T-helper 1 cell (primary cell): ENCODE measurements at places on chromosomes 7 and 10.

DNA sequence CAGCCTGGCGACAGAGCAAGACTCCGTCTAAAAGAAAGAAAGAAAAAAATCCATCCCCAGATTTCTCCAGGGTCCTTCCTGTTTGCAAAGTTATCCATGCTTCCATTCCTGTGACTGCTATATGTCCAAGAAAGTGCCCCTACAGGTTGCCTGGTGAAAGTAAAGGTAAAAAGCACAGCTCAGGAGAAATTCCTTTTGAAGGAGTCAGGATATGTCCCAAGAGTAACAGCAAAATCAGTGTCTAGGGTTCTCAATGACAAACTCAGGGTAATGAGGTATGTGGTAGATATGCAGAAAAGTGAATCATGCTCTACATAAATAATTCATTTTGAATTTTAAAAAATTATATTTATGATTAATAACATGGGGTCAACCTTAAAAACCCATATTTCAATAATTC is 91.5 kb downstream of the CTTNBP2 start:
- no peak for DNase-seq

GRCh38 chr7:70764701-70765208 is 367.2 kb upstream of the GALNT17 start:
- no peak for DNase-seq

- DNase-seq: no peak
Observed at GRCh38 chr10:49397036-49397999, 1.4 kb upstream of the DRGX start.

GRCh38 chr7:138429577-138430250 is 30.3 kb upstream of the TRIM24 start:
- no peak for DNase-seq

GRCh38 chr7:19336836-19337383 is 191.7 kb upstream of the FERD3L start:
- DNase-seq: no peak

- DNase-seq: no peak
Observed at GRCh38 chr7:43653891-43654504, 71.1 kb downstream of the STK17A start.

DNA sequence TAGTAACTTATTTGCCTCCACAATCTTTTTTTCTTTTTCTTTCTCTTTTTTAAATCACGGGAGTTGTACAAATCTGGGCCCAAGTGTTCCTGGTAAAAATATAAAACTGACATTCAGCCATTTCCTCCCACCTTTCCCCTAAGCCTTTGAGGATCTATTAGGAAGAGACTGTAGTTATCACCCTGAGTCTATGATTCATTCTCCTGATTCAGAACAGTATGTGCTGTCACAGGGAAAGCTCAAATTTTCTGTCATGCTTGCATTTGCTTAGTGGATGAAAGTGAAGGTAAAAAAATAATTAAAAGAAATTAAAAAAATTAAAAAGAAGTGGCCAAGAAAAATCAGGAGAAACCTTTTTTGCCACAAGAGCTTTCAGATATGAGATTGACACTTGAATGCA is 71.7 kb downstream of the KIF20B start:
- no peak for DNase-seq

DNA sequence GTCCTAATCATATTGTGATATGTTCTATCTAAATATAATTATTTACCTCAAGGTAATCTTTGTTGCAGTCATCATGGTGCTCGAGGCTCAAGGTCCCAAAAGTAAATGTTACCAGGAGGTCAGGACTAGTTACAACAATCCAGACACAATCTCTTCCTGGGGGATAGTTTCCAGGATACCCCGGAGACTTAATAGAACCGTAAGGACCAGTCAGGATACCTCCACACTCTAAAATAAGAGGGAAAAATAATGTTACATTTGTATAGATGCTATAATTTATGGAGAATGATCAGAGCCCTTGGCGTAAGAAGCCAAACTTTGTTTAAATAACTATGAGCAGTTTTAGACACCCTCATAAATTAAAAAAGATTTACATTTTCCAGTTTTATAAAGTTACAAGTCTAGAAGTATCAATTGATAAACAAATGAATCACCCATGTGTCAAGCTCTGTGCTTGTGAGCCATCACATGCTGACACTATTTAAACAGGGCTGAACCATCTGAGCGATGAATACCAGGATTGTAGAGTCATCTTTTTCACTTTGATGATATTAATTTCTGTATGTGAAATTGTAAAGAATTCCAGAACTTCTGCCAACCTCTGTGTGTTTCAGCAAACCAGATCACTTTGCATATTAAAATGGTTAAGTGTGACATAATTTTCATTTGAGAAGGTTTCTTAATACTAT is 41.3 kb downstream of the CUBN start:
- DNase-seq: no peak

- no peak for DNase-seq
Observed at GRCh38 chr10:130809181-130809580, 502.3 kb downstream of the TCERG1L start.

- no peak for DNase-seq
Observed at GRCh38 chr10:83214136-83214535, 925.2 kb upstream of the GHITM start.

GRCh38 chr7:2824678-2825461 is 19.2 kb downstream of the GNA12 start:
- no peak for DNase-seq

DNA sequence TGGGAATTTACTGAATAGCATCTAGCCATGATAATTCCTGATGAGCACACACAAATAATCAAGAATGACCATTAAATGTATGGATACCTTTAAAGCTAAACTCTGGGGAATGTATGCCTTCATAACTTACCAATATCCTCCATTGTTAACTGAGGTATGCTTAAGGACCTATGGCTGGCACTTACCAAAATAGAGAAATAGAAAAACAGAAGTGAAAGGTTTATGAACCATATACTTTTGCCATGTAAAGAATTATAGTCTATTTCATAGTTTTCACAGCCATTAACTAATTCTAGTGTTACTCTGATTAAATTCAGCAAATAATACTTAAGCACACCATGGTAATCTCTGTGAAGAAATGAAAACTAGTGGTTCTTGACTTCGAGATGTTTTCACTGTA is 1360.6 kb upstream of the LRRTM3 start:
- DNase-seq: no peak

GRCh38 chr10:118542745-118543144 is 52.7 kb downstream of the PRLHR start:
- no peak for DNase-seq

- DNase-seq: no peak
Observed at GRCh38 chr10:107800061-107800460, 635.6 kb upstream of the SORCS1 start.

GRCh38 chr10:8346861-8347260 is 292.4 kb downstream of the GATA3 start:
- DNase-seq: no peak

- no peak for DNase-seq
Observed at GRCh38 chr10:75487087-75487754, 55.8 kb downstream of the LRMDA start.

DNA sequence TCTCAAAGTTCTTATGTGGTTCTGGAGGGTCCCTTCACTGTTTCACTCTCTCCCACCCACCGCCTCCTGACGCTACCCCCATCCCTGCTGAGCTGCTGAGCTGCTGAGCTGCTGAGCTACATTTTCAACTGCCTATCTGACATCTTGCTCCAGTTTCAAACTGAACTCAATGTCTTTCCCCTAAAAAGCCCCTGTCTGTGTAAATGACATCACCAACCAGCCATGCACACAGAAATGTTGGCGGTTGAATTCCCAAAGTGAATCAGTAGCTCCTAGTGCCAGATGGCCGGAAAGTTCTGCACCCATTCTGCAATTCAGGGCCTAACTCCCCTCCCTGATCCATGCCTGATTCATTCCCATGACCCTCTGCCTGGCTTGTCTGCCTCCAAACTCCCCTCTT is 71.2 kb downstream of the WNT2 start:
- no peak for DNase-seq

DNA sequence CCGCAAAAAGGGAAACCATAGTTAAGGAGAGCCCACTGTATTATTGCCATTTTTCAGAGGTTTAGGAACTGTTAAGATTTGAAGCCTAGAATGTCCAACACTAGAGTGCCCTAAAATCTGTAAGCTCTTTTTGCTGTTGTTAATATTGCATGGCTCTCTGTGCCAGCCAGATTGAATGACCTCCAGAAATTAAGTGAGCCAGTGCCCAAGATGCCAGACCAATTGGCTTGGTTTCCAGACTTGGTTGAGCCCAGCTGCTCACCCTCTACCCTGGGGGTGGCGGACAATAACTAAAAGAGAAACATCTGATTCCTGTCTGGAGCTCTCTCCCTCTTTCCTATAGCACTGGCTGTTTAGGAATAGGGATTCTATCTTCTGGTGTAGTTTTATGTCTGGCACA is 340.1 kb downstream of the PHF14 start:
- DNase-seq: no peak

DNA sequence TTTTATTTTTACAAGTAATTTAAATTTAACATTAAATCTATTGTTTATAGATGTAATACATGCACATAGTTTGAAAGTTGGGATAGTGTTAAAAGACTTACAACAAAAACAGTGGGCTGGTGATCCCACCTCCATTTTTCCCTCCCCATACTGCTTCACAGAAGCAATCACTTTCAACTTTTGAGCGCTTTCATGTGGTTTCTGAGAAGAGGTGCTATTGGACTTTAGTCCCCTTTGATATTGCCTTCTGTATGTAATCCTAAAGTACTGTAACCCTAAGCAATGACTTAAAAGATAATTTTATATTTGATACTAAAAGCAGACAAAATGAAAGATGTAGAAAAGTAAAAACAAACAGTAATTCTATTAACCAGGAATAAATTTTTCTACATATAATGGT is 88.1 kb upstream of the FAM171A1 start:
- DNase-seq: no peak

- no peak for DNase-seq
Observed at GRCh38 chr7:138015096-138015495, 13.2 kb upstream of the CREB3L2 start.

- no peak for DNase-seq
Observed at GRCh38 chr7:1281068-1281467, 48.4 kb downstream of the UNCX start.

GRCh38 chr7:6071406-6071805 is 40.2 kb downstream of the ANKRD61 start:
- no peak for DNase-seq

DNA sequence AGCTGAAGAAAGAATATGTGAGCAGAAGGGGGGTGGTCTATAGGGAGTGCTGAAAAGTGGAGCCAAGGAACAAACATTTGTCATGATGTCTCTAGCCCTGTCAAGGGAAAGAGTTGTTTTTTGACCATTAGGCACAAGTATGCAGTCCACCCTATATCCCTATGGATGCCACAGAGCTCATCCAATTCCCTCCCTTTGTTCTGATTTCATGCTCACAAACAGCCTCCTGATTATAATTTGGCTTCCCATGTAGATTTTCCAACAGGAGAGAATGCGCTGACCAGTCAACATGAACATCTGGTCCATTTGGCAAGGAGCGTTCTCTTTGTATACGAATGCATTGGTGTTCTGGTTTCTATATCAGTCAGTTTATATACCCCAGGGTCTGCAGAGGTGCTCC is 12.1 kb upstream of the CEP41 start:
- no peak for DNase-seq

GRCh38 chr7:476736-477360 is 42.8 kb downstream of the PDGFA start:
- no peak for DNase-seq

- no peak for DNase-seq
Observed at GRCh38 chr7:106844279-106844997, 20.6 kb upstream of the PIK3CG start.

GRCh38 chr7:158698657-158699195 is 5.9 kb downstream of the NCAPG2 start:
- no peak for DNase-seq

- no peak for DNase-seq
Observed at GRCh38 chr7:139330333-139331030, 10.7 kb upstream of the FMC1 start.

DNA sequence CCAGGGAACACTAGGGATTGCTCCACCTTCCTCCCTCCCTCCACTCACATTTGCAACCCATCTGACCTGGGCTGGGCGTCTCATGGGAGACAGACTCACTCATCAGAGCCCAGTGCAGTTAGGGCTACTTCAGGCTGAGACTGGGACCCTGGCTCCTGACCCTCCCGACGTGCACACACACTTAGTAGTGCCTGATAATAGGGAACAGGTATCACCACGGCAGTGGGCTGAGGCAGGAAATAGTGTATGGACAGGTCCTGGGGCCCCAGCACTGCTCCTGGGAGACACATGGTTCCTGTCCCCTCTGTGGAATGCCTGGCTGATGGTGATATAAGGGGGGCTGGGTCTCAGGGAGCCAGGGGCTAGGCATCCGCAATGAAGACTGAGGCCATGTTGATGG is 14.3 kb downstream of the AQP1 start:
- DNase-seq: no peak

DNA sequence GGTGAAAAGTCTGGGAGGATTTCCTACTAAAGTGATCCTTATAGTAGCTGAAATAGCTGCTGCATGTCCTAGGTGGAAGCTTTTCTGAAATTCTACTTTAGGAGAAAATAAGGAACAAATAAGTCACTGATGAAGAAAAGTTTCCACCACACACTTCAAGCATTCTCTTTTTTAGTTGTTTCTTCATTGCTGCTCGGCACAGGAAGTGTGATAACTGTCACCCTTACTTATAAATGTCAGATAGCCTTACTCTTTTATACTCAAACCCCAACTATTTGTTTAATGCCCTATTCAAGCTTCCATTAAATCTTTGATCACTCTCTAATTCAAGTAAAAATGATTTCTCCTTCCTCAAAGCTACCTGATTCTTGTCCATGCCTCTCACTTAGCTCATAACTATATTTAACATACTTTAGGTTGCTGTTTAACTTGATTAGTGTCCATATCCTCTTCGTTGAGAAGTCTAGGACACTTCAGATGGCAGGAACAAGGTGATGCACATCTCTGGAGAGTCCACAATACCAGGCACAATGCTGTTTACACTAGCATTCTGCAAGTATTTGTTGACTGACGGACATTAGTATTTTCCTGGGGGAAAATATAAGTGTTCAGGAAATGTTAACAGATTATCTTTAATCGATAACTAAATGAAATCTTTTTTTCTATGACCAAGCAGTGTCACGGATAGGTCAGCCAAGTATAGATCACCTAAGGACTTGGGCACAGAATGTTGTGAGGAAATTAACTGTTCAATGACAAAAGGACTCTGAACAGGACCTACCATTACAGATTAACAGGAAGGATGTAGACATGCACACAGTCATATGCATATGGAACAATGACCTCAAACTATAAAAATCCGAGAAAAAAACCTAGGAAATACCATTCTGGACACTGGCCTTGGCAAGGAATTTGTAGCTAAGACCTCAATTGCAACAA is 67.4 kb downstream of the ZNF438 start:
- DNase-seq: no peak

- no peak for DNase-seq
Observed at GRCh38 chr10:33363106-33363505, 28.6 kb upstream of the NRP1 start.

GRCh38 chr10:77501846-77502261 is 135.8 kb downstream of the KCNMA1 start:
- DNase-seq: no peak

DNA sequence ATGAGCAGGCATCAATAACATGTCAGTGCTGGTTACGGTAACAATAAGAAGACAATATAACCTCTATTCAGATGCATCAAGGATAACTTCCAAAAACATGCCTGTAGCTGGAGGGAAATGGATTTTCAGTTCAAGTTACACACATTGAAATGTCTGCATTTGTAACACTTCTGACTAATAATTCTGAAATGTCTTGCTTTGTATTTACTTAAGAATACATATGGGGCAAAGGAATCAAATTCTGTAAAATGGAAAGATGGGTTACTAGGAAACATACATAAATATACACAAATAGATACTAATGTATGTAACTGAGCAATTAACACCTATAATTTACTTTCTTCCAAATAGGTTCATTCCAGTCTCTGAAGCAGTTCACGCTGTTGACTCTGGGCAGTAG is 18.6 kb upstream of the MTPN start:
- DNase-seq: no peak
